Subcutaneous preadipocyte (primary cell): ENCODE measurements at places on chromosomes 5 and 9. TPM values are rescaled to one million over a fixed set of nuclear protein-coding genes. Genes with fewer than 3 reads are reported as not detected.

Gene NTRK2
- total RNA-seq, result under 0.01 TPM in 2 replicates

Gene PCDHGB4
- 5.9 and 8.8 TPM in 2 replicates for total RNA-seq

Gene PCDHA13
- total RNA-seq, result not detected in 2 replicates

Gene SOX30
- under 0.01 TPM in 1 of 2 replicates, not detected in the other for total RNA-seq

Gene FOXD4L5
- total RNA-seq, result not detected in 2 replicates

Gene C8G
- total RNA-seq, result not detected in 2 replicates

Gene SMIM3
- total RNA-seq, result 101 and 126 TPM in 2 replicates

Gene SYK
- total RNA-seq, result not detected in 2 replicates

Gene PLEKHG4B
- not detected in 2 replicates for total RNA-seq

Gene PPIC
- 15.8 and 19.9 TPM in 2 replicates for total RNA-seq

Gene SLC36A3
- total RNA-seq, result not detected in 2 replicates

Gene PGM5
- total RNA-seq, result 0.78 and 4.0 TPM in 2 replicates

Gene ZMAT2
- 24.2 and 28.7 TPM in 2 replicates for total RNA-seq

Gene HTR1A
- total RNA-seq, result not detected in 2 replicates

Gene JAKMIP2
- 0.39 and 1.1 TPM in 2 replicates for total RNA-seq

Gene CREB3
- total RNA-seq, result 36.7 and 39.9 TPM in 2 replicates

Gene TLX3
- not detected in 2 replicates for total RNA-seq
